ENCODE measurements at places on chromosomes 1 and 21.
A peak's percentile ranks its signal among the peaks of the same experiment; 100 is the strongest.

- no peak for DNase-seq
These were observed 211.0 kb upstream of the RAB4A start for GRCh38 chr1:229059671-229060539.

DNA sequence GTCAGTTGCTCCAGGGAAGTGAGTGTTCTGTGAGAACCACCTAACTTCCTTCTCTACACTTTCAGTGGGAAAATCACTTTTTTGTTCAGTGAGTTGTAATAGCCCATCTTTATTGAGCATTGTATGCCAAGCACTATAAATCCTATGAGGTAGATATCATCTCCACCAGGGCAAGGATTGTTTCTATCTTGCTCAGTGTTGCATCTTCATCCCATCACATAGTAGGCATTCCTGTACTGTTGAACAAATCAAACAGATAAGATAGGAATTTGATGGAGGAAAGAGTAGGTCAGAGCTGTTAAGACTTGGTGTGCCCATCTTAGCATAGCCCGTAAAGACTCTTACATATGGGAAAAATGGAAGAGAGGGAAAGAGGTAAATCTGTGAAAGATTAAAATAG lies 2.9 kb upstream of the PIGV start:
- no peak for DNase-seq

DNA sequence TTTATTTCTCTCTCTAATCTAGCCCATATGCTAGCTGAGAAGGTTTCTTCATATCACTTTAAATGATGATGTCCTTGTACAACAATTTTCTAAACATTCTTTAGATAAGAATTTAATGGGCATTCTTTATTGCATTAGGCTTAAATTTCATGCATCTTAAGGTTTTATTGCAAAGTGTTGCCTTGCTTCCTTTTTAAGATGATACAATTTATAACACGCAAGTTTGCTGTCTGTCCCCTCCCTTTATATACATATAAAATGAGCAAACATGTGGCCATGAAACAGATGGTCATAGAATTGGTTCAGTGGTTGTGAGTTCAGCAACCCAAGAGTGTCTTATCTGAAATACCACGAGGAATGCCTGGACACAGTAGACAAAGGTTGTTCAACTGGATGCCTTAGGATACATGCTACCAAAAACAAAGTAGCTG lies 12.1 kb downstream of the NBPF3 start:
- no peak for DNase-seq

DNA sequence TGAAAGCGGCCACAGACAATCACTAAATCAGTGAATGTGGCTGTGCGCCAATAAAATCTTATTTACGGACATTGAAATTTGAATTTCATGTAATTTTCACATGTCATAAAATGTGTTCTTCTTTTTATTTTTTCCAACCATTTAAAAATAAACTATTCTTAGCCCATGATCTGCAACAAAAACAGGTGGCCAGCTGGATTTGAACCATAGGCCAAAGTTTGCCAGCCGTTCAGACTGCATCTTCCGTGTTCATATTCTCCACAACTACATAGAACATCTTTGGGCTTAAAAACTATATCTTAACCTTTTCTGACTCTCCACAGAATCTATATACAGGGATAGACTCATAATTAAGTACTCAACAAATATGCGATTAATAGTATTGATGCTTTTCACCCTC lies 81.2 kb upstream of the RALGPS2 start:
- DNase-seq: no peak

DNA sequence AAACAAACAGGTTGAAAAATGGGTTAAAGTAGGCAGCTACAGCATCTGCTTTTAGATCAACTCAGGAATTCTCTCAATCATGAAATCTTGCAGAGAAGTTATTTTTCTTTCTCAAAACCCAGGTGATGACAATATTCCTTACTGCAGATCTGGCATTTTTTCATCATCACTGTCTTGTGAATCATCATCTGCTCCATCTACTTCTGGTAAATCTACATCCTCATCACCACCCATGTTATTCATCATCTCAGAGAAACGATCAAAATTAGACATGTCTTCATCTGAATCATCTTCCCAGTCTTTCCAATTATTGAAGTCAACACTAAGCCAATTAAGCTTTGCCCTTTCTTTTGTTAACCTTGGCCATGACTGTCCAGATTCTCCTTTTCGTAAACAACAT lies 21.8 kb downstream of the GBP2 start:
- no peak for DNase-seq

- DNase-seq: peak; percentile 17
These were observed 2.0 kb downstream of the RPRD2 start for GRCh38 chr1:150365941-150366340.

- DNase-seq: no peak
These were observed 4.5 kb downstream of the HSPB7 start for GRCh38 chr1:16013220-16013907.

DNA sequence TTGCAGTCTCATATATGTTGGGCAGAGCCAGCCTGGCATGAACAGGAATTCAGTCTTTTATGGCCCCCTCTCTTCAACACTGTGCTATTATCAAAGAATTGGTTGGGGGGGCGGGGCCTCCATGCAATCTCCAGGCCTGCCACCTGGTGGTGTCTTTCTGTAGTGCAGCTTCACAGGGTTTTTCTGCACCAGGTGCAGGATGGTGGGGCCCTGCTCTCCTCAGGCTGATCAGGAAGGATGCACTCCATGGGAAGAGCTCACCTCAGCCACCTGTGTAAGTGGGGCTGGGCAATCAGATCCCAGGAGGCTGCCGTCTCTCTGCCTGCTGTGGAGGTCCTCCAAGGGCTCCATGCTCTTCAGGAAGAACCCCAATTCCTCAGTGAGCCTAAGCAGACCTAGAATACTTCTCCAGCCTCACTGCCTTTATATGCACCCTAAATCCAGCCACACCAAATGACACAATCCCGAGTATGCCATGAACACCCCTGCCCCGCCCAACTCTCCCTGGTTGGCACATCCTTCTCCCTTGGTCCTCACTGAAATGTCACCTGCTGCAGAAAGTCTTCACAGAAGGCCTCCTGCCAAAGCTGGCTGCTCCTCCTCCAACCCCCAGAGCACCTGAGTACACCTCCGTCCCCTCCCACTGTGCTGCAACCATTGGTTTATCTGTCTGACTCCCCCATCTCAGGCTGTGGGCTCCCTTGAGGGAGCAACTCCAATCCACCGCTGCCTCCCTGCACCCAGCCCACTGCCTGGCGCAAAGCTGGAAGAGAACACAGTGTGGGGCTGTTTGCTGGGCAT lies 16.5 kb downstream of the STK40 start:
- DNase-seq: peak; percentile 55

DNA sequence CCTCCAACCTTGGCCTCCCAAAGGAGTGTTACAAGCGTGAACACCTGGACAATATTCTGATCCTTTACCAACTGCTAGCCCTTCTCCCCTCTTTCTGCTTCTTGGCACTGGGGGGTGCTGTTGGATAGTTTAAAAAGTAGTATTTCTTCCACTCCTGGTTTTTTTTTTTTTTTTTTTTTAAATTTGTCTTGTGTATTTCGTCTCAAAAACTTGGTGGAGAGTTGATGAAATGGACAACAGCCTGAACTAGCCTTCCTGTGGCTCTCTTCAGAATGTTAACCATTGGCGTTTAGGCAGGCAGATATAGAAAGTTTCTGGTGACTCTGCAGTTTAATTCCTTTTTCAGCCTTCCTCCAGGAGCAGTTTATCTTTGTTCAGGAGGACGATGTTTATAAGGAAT lies 69.7 kb upstream of the USP24 start:
- DNase-seq: peak; percentile 27

DNA sequence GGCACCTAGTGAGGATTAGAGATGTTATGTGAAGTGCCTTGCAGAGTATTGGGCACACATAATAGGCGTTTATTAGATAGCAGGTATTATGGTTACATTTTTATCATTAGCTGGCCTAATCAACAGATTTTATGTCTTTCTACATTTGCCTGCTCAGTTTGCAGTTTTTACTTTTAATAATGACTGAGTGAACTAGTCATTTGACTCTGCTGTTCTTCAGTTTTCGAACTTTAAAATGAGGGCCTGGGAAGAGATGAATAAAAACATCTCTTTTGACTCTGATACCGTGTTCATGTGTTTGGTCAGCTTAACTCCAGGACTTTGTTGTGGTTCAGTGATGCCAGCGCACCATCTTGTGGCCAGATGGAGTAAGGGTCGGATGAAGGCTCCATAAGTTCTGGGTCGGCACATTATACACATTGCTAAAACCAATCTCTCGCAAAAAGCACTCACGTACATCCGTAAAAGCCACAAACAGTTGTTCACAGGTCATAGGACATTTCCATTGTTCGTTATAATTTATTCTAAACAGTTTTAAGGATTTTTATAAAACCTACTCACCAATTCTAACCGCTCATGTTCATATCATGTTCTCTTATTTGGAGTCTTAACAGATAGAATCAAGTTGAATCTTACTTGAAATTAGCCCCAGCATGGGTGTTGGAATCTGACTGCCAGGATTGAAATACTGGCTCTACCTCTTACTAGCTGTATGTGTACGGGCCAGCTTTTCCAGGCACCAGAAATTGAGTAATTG lies 78.4 kb upstream of the GPR88 start:
- DNase-seq: peak; percentile 69

DNA sequence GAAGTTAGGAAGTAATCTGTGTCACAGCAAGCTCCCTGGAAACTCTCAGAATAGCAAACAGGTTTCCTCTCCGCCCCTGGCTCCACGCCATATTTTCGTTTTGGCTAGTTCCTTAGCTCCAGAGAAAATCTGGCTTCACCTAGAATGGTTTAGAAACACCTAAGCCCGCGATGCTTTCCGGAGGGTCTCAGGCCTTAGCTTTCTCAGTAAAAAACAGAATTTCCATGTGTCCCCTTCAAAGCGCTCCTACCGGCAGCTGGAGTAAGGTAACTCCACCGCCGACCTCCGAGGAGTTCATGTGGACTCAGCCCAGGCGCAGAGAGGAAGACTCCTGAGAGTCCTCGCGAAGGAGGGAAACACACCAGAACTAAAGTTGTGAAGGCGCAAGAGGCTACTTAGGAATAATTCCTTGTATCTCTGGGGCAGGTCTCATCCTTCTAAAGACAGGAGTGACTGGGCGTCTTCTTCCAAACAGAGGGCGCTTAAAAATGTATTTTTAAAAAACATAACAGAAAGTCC lies 406 bp downstream of the KIAA0040 start:
- no peak for DNase-seq

DNA sequence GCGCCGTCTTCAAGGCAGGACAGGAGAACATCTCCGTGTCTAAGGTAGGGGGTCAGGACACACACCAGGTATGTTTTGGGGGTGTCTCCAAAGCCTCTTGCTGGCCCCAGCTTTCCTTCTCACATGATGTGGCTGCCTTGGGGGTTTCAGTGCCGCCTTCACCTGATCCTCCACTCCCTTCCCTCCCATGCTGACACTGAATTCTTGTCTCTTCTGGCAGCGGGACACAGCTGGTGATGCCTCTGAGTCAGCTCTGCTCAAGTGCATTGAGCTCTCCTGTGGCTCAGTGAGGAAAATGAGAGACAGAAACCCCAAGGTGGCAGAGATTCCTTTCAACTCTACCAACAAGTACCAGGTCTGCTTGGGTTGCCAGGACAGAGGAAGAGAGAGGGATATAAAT lies 13.5 kb downstream of the ATP1A2 start:
- no peak for DNase-seq

- DNase-seq: no peak
These were observed 9.9 kb downstream of the TGFBR3 start for GRCh38 chr1:91876040-91876470.

GRCh38 chr1:211182746-211183145 lies 48.8 kb upstream of the KCNH1 start:
- no peak for DNase-seq

- DNase-seq: no peak
These were observed 350.2 kb downstream of the PLPP3 start for GRCh38 chr1:56229186-56229585.

- no peak for DNase-seq
These were observed 92.1 kb upstream of the POU3F1 start for GRCh38 chr1:38138498-38139233.

DNA sequence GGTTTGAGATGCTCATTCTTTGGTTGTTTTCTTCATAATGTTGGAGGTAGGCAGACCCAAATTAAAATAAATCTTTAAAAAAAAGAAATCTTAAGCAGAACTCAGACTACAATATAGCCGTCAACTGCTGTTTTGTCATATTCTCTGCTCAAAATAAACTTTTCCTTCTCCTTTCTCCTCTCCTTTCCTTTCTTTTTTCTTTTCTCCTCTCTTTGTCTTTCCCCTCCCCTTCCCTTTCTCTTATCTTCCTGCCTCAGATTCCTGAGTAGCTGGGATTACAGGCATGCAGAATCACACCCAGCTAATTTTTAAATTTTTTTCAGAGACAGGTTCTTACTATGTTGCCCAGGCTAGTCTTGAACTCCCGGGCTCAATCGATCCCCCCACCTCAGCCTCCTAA lies 24.8 kb upstream of the MTF1 start:
- DNase-seq: no peak

DNA sequence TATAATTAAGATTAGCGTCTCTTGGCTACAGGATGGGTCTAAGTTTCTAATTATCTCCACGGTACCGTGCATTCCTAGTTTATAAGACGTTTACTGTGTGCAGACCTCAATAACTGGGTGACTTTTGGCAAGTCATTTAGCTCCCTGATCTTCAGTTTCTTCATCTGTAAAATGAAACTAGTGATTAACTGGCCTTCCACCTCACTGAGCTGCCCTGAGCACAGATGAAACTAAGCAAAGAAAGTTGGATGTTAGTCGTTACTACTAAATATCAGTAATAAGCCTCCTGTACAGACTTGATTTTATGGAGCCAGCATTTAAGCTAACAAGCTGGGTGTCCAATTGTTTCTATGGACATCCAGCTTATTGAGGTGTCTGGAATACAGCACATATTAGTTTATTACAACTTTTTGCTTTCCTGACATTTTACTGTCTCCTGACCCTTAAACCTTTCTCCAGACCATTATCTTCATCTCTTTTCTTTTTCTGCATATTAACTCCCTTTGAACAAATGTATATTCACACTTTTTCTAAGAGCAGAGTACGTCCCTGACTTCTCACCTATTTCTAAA lies 1.1 kb downstream of the CR2 start:
- DNase-seq: no peak

DNA sequence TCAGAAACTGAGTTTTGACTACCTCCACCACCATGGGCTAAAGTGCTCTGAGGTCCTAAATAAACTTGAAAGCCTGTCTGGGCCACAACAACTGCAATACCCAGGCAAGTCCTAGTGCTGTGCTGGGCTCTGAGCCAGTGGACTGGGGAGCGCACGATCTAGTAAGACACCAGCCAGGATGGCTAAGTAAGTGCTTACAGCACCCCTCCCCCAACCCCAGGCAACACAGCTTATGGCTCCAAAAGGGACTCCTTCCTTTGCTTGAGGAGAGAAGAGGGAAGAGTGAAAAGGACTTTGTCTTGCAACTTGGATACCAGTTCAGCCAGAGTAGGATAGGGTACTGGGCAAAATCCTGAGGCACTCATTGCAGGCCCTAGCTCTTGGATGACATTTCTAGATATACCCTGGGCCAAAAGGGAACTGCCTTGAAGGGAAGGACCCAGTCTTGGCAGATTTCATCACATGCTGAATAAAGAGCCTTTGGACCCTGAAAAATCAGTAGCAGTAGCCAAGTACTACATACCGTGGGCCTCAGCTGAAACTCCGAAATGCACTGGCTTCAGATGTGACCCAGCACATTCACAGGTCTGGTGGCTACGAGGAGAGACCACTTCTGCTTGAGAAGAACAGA lies 1.6 kb downstream of the C1orf105 start:
- DNase-seq: no peak

- DNase-seq: no peak
These were observed 196 bp downstream of the ALX3 start for GRCh38 chr1:110070282-110070669.
